ENCODE measurements at places on chromosomes 4 and X.

GRCh38 chrX:111661241-111661640 is 19.7 kb upstream of the ALG13 start:
- H3K27ac ChIP-seq, result no peak overlapping the region
- H3K27me3 ChIP-seq, result no peaks in the 10 kb centered on the region
- no peak for DNase-seq
- no peak overlapping the region for H3K4me3 ChIP-seq
- no peaks in the 10 kb centered on the region for H3K4me1 ChIP-seq

- no peak overlapping the region for H3K4me3 ChIP-seq
- H3K27ac ChIP-seq, result no peak overlapping the region
- DNase-seq, result no peak
- no peaks in the 10 kb centered on the region for H3K36me3 ChIP-seq
These were observed 5.1 kb upstream of the ING2 start for GRCh38 chr4:183499801-183500200.

DNA sequence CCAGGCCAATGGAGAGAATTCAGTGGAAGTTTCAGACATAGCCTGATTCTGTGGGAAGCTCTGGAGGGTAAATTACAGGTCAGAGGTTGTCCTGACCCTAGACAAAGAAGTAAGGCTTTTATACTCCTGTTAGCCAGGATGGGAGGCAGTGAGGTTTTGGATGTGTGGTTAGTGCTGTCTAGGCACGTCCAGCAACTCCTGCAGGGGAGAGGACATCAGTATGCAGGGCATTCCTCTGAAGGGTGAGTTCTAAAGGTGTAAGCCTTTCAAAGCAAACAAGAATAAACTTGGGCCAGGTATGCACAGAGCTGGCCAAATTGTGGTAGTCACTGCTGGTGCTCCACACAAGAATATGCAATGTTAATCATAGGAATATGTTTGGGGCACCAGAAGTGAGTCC is 562.5 kb downstream of the CCSER1 start:
- H3K27me3 ChIP-seq, result no peaks in the 10 kb centered on the region
- DNase-seq, result no peak
- H3K27ac ChIP-seq, result no peak overlapping the region
- H3K36me3 ChIP-seq, result no peaks in the 10 kb centered on the region
- H3K4me3 ChIP-seq, result no peak overlapping the region

- H3K4me3 ChIP-seq, result no peak overlapping the region
- no peak for DNase-seq
- H3K27ac ChIP-seq, result no peak overlapping the region
- no peaks in the 10 kb centered on the region for H3K36me3 ChIP-seq
- H3K27me3 ChIP-seq, result no peaks in the 10 kb centered on the region
These were observed 18.4 kb upstream of the ACE2 start for GRCh38 chrX:15619053-15619755.

DNA sequence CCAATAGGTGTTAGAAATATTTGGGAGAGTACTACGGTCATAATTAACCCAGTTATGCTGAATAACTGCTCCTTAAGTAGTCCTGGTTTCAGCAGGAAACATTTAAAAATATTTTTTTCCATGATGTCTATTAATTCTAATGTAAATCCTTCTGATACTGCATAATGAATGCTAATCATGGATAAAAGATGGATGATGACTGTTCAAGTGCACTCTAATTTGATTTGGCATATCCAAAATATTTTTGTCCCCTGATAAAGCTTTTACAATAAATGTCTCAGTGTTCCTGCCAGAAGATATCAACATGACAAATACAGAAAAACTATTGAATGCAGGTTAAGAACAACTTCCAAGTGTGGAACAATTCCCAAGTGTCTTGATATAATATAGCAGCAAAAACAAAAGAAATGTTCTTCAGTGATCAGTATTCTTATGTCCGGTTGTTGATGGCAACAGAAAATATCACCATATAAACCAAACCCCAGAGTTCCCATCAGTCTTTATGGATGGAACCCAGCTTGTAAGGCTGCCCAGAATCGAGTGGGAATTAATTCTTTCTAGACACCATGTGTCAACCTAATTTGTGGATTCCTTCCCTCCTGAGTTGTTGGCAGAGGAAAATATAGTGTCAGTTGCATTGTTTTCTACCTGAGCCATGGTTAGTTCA is 205.4 kb upstream of the GK2 start:
- H3K4me1 ChIP-seq, result no peaks in the 10 kb centered on the region
- no peak for DNase-seq
- H3K4me3 ChIP-seq, result no peak overlapping the region
- H3K27ac ChIP-seq, result no peak overlapping the region
- H3K27me3 ChIP-seq, result no peaks in the 10 kb centered on the region

GRCh38 chr4:146960634-146961033 is 15.0 kb upstream of the TTC29 start:
- no peaks in the 10 kb centered on the region for H3K4me1 ChIP-seq
- DNase-seq, result no peak
- no peak overlapping the region for H3K27ac ChIP-seq
- no peaks in the 10 kb centered on the region for H3K27me3 ChIP-seq
- H3K36me3 ChIP-seq, result no peaks in the 10 kb centered on the region

DNA sequence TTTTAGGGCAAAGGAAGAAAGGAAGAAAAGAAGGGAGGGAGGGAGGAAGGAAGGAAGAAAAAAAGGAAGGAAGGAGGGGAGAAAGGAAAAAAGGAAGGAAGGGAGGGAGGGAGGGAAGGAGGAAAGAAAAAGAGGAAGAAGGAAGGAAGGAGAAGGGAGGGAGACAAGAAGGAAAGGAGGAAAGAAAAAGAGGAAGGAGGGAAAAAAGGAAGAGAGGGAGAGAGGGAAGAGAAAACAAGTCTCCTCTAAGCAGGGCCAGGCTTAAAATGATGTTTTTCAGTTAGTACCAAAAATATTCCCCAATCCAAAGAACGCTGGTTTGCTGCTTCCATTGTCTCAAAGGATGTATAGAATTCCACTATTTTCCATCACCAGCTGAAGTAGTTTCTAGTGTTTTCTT is 2.0 kb downstream of the TIGD4 start:
- no peak overlapping the region for H3K4me3 ChIP-seq
- no peak overlapping the region for H3K27ac ChIP-seq
- H3K4me1 ChIP-seq, result peaks cover 3% of the 10 kb centered on the region
- no peaks in the 10 kb centered on the region for H3K27me3 ChIP-seq
- no peaks in the 10 kb centered on the region for H3K36me3 ChIP-seq

DNA sequence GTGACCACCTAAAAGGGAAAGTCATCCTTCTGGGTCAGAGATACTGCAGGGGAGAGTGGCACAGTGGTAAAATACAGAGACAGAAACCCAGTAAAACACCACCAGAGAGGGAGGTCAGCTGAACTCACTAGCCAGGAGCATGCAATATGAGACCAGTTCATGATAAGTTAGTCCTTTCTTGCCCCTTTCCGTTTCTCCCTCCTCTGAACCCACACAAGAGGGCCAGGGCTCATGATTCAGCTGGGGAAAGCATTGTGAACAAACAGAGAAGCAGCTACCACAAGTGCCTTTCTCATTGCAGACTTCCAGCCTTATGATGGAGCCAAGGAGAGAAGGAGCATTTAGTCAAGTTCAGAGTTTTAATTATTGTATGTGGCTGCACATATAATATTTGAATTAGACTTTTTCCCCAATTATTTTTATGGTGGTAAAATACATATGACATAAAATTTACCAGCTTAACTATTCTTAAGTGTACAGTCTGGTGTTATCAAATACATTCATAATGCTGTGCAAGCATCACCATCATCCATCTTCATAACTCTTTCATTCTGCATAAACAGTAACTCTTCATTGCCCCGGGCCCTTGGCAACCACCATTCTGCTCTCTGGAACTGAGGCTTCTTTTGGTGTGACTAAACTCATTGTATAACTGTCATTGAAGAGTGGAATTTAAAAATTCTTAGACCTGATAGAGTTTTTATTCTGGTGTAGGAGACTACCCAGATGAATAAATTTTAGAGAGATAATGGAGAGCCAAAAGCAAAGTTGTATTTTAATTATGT is 114.6 kb downstream of the DDIT4L start:
- no peaks in the 10 kb centered on the region for H3K4me1 ChIP-seq
- H3K27me3 ChIP-seq, result no peaks in the 10 kb centered on the region
- H3K27ac ChIP-seq, result no peak overlapping the region
- H3K36me3 ChIP-seq, result no peaks in the 10 kb centered on the region

DNA sequence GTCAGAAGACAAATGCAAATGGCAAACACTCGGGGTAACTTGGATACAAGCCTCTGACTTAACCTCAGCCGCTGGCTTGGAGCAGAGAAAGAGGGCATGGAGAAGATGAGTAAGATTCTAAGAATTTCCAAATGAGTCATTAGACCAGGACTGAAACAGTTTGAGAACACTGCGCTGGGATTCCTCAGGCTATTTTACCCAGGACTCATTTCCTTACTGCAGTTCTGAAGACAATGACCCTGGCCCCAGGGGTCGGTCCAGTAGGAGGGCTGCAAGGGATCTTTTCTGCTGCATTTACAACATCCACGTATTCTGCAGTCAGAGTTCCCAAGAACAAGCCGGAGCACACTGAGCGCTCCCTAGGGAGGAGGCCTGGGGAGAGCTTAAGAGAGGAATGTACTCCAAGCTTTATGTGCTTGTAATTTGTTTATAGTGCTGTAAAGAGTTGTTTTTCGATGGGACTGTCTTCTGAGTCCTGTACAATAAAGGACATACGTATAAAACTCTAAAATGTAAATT is 27.3 kb upstream of the SORBS2 start:
- H3K27ac ChIP-seq, result peak overlapping the region; percentile 93
- H3K36me3 ChIP-seq, result no peaks in the 10 kb centered on the region
- peaks cover 23% of the 10 kb centered on the region for H3K4me1 ChIP-seq
- peak; percentile 70 for DNase-seq

DNA sequence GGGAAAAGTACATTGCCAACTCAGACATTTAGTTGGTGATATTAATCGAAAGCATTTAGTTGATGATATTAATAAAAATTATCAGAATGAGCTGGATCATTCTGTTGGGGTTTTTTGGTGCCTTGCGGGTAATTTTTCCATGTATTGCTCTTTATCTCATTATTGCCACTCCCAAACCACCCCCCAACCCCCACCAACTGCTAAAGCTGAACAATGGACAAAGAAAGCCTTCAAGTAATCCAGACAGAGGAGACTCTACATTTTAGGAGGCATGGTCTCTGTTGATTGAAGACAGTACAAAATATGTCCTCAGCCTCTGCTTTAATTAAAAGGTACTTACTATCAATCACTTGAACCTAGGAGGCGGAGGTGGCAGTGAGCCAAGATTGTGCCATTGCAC is 22.5 kb downstream of the PDK3 start:
- H3K36me3 ChIP-seq, result no peaks in the 10 kb centered on the region
- no peak overlapping the region for H3K27ac ChIP-seq
- H3K27me3 ChIP-seq, result no peaks in the 10 kb centered on the region
- no peak overlapping the region for H3K4me3 ChIP-seq
- H3K4me1 ChIP-seq, result no peaks in the 10 kb centered on the region

DNA sequence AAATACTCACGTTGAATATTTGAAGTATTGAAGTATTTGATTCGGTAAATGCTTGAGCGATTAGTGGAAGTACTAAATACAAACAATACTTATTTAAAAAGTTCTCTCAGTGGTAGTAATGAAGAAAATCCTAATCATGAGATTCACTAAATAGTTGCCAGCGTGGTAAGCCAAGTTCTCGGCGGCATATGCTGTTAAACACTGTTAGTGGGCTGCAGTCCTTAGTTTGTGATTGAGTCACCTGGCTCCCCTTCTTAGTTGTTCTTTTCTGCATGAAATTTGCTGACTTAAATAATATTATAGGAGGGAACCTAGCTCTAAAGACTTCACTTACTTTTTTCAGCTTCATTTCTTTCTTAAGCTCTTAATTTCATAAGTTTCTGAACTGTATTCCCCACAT is 51.4 kb downstream of the STIM2 start:
- no peak overlapping the region for H3K4me3 ChIP-seq
- H3K36me3 ChIP-seq, result no peaks in the 10 kb centered on the region
- H3K27me3 ChIP-seq, result no peaks in the 10 kb centered on the region
- H3K27ac ChIP-seq, result no peak overlapping the region
- H3K4me1 ChIP-seq, result peaks cover 12% of the 10 kb centered on the region

- no peaks in the 10 kb centered on the region for H3K27me3 ChIP-seq
- no peak for DNase-seq
- peaks cover 45% of the 10 kb centered on the region for H3K36me3 ChIP-seq
These were observed 41.9 kb upstream of the TADA2B start for GRCh38 chr4:7001271-7001670.

DNA sequence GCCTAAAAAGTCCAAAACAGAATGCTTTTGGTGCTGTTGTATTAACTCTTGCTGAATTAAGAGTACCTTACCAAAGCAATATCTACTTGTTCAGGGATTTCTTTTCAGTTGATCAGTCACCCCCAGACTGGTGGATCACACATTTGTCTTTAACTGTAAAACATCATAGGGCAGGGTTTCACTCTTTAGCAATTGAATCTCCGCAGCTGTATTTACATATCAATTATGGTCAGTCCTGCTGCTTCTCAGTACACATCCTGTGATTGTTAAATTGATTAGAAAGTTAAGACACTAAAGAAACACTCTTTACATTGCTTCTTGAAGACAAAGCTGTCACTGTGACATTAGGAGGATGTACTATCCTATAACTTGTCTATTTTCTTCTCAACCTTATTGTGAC is 277.1 kb upstream of the ADGRL3 start:
- peaks cover 2% of the 10 kb centered on the region for H3K4me1 ChIP-seq
- H3K36me3 ChIP-seq, result no peaks in the 10 kb centered on the region
- no peak overlapping the region for H3K27ac ChIP-seq
- H3K27me3 ChIP-seq, result no peaks in the 10 kb centered on the region
- no peak overlapping the region for H3K4me3 ChIP-seq

DNA sequence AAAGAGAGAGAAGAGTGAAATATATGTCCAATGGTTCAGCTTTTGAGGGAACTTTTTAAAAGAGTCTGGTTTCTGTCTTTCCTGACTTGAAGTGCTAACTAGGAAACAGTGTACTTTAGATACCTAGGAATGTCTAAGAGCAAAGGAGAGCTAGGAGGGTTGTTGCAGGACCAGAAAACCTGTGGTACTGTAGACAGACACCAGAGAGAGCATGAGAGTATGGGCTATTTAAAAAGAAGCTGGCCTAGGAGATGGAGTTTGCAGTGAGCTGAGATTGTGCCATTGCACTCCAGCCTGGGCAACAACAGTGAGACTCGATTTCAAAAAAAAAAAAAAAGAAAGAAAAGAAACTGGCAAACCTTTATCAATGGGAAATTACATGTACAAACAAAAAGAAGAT is 223.9 kb downstream of the FAT4 start:
- no peaks in the 10 kb centered on the region for H3K36me3 ChIP-seq
- no peak overlapping the region for H3K27ac ChIP-seq
- no peak for DNase-seq
- no peak overlapping the region for H3K4me3 ChIP-seq
- H3K4me1 ChIP-seq, result no peaks in the 10 kb centered on the region

DNA sequence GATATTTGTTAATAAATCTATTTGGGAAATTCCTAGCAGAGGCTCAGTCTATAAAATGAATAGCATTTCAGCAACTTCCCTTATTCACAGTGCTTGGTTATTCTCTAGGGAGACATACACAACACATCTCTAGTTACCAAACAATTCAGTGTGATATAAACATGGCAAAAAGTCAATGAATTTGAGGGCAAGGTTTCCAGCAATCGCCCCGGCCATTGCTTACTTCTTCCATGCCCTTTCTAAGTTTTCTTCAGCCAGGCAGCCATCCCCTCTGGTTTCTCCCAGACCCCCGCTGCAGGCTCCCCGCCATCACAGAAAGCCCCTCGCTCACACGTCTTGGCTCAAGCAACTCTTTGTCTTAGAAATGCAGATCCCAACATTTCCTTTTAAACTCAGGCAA is 4.4 kb downstream of the TLR7 start:
- DNase-seq, result no peak
- no peaks in the 10 kb centered on the region for H3K4me1 ChIP-seq
- no peak overlapping the region for H3K27ac ChIP-seq
- no peaks in the 10 kb centered on the region for H3K36me3 ChIP-seq
- H3K4me3 ChIP-seq, result no peak overlapping the region

- no peak overlapping the region for H3K4me3 ChIP-seq
- peaks cover 10% of the 10 kb centered on the region for H3K4me1 ChIP-seq
- H3K36me3 ChIP-seq, result no peaks in the 10 kb centered on the region
These were observed 227.3 kb upstream of the CENPE start for GRCh38 chr4:103425406-103425805.
